Hematopoietic multipotent progenitor cell treated with erythropoietin and hydrocortisone succinate and interleukin-3 and kit ligand, for 8 days (in vitro differentiated cells): ENCODE measurements at places on chromosomes 4 and X.

DNA sequence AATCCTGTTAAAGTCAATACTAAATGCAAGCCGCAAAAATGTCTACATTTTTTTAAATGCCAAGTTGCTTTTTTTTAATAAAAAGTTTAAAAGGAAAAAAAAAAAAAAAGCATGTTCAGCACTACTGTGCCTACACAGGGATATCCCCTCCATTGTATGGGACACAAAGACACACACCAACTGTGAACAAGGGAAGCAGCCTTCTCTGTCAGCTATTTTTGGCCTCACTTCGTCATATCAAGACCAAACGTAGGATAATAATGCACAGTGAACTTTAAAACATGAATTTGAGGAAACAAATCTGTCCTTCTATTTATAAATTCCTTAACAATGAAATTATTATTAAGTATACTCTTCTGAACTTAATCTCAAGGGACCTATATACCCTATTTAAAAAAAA is 4.4 kb downstream of the FBXW7 start:
- DNase-seq: no peak

DNA sequence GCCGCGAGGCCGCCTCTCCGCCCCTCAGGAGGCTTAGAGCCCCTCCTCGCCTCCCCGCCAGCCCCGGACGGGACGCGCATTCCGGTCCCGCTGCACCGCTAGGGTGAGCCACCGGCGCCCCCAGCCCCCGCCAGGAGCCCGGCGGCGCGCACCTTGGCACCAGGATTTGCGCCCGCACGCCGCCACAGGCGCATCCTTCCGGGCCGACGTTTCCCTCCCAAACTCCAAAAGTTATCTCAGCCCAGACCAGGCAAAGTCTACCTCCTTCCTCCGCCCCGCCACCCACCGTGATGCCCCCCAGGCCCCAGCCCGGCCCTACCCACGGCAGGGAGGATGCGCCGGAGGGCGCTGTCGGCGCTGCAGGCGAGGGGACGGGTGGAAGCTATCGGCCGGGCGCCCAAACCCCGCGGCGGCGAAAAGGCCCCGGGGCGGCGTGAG is 538 bp downstream of the SCML2 start:
- no peak for DNase-seq

DNA sequence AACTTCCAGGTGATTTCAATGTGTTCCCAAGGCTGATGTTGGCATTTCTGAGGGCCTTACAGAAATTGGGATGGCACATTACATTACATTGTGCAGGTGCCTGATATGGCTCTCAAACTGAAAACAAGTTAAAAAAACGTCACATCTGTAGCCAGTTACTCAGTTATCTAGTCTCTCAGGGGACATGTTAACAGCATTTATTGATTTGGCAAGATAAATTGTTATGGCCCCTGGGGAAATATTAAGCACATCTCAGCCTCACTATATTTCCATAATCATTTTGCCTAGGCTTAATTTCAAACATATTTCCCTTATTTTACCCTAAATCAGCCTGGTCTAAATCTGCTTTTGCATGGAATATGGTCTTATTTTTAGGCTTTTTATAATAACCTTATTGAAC is 290.0 kb downstream of the IL15 start:
- DNase-seq: peak; percentile 56

GRCh38 chrX:37347420-37347819 is 1.7 kb upstream of the PRRG1 start:
- DNase-seq: no peak

DNA sequence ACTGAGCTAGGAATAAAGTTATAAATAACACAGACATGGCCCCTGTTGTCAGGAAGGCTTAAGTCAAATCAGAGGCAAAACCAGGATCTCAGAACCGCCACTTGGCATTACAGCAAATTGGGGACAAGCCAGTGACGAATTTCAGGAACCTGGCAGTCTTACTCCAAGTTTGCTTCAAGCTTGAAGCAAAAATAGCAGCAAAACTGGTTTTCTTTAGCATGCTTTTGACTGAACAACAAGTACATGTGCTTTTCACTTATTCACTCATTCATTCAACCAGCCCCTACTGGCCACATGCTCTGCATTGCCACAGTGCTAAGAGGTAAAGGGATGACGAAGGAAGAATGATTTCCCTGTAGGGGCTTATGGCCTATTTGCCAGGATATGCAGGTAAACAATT is 253.9 kb upstream of the PPARGC1A start:
- DNase-seq: no peak

DNA sequence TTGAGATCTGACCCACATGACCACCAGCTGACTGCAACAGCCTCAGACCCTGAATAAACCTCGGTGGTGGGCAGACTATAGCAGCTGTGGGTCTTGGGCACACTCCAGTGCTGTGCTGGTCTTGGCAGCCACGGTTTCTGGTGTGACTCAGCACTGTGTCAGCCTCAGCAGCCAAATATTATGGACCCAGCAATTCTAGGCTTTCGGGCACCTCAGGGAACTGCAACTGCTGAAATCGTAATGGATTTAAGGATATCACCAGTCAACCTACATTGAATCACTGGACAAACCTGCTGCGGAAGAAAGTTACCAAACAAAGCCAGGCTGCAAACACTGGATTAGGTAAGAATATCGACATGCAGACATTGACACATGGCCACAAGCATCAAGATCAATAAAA is 10.5 kb upstream of the UBE2NL start:
- no peak for DNase-seq

DNA sequence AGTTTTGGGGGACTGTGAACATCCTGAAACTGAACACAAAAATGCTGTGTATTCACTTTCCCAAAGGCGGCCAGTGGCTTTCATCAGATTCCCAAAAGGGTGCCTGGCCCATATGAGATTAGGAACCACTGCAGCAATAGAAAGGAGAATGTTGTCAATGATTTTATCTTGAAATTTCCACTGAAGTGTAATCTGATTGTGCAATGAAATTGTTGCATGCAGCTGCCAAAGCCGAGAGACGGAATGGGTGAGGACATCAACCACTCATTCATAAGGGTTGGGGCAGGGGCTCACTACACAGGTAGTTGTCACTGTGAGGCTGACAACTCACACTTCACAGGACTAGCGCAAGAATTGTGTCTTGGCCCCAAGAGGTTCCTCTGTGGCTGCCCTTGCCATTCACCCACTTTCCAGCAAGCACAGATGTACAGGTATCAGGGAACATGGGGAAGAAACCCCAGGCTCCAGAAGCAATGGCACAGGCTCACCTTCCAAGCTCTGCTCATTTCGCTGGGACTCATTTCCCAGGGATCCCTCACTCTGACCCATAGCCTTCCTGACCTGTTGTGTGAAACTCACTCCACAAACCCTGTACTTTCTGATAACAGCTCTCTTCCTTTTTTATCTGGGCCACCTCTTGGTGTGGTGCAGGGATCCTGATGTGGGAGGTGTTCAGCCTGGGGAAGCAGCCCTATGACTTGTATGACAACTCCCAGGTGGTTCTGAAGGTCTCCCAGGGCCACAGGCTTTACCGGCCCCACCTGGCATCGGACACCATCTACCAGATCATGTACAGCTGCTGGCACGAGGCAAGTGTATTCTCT is 48.8 kb downstream of the BMX start:
- DNase-seq: peak; percentile 54

GRCh38 chr4:129350834-129351721 is 255.1 kb downstream of the C4orf33 start:
- no peak for DNase-seq

DNA sequence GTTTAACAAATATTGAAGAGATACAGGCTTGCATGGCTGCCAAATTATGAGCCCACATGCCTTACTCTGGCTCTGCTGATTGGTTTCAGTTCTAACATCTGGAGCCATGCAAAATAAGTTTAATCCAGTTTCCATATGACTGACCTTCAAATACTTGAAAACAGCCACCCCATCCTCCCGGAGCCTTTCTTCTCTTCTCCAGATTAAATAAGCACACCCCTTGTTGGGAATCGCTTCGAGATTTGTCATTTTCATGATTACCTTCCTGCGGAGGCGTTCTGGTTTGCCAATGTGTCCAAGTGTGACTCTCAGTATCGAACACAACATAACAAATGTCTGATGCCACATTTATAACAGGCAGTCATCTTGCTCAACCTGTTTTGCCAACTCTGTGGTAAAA is 101.6 kb upstream of the JADE1 start:
- no peak for DNase-seq

DNA sequence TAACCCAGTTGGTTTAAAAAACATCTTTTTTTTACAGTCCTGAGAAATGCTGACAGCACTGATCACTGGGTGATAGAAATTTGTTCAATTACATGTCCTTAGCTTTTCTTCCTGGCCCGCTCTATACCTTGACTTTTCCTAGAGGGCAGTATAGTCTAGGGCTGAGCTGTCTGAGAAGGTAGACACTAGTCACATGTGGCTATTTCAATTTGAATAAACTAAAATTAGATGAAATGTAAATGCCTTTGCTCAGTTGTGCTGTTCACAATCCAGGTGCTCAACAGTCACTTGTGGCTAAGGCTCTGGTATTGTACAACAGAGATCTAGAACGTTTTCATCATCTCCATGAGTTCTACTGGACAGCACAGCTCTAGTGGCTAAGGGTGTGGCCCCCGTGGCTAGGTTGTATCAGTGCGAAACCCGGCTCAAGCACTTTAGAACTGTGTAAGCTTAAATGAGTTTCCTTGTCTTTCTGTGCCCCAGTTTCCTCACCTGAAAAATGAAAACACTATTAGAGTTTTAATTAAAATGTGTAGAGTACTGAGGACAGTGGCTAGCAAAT is 111.6 kb upstream of the WDR17 start:
- peak; percentile 3 for DNase-seq

- no peak for DNase-seq
Observed at GRCh38 chr4:71141125-71141524, 147.7 kb downstream of the DCK start.

- no peak for DNase-seq
Observed at GRCh38 chr4:127686658-127687057, 43.5 kb upstream of the SLC25A31 start.

DNA sequence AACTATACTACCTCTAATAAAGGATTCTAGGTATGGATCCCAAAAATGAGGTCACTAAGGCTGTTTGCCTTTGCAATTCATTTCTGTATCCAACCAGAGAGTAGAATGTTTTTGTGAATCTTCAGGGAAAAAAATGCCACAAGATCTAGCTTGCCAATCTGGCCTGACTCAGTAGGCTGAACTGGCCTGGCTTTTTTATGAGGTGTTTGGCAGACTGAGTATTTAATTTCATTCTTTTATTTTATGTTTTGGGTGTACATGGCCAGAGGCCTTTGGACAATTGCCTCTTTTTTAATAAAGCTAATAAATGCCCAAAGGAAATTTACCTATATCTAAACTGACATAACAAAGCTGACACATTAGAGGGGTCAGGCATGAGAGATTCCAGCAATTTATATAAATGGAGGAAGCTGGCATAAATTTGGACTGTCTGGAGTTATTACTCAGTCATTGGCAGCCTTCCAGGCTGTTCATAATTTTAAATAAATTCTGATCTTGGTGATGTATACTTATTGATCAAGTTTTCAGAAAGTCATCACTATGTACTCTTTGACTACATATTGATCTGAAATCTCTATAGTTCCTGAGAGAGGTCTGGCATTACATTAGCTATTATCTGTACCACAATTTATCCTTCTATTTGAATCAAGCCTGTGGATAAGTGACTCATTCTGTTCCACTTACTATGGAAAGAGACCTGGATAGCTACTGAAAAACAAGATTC is 376.4 kb upstream of the NOCT start:
- DNase-seq: no peak

- no peak for DNase-seq
Observed at GRCh38 chr4:99330648-99331047, 9.4 kb upstream of the ADH1B start.

GRCh38 chrX:11954176-11954575 is 184.1 kb upstream of the FRMPD4 start:
- DNase-seq: no peak

DNA sequence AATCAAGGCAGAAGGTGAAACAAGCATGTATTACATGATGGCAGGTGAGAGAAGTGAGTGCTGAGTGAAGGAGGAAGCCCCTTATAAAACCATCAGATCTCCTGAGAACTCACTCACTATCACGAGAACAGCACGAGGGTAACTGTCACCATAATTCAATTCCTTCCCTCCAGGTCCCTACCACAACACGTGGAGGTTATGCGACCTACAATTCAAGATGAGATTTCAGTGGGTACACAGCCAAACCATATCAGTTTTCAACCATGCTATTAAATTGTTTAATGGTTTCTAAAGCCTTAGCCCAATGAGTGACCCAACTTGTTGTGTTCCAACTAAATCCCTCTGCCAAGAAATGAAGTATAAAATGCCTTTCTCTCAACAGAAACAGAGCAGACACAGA is 519.8 kb downstream of the GBA3 start:
- no peak for DNase-seq

DNA sequence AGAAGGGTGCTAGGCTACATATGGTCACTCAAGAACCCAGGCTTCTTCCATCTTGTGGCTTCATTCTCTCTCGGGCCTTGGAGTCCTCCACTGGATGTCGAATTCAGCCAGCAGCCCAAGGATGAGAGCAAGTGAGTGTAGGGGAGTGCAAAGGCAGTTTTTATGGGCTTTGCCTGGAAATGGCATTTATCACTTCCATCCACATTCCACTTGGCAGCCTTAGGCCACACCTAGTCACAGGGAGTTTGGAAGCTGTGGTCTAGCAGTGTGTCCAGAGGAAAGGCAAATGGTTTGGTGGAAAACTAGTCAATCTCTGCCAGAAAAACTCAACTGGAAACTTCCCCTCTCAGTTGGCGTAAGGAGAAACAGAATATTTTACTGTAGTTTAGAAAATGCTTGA is 59.0 kb downstream of the NHS start:
- DNase-seq: no peak

- peak; percentile 12 for DNase-seq
Observed at GRCh38 chr4:185317880-185318279, 77.8 kb downstream of the LRP2BP start.

GRCh38 chrX:100297728-100298127 is 112.3 kb downstream of the PCDH19 start:
- no peak for DNase-seq

GRCh38 chr4:138275216-138275615 is 33.1 kb upstream of the SLC7A11 start:
- no peak for DNase-seq

GRCh38 chrX:131187206-131187605 is 101.9 kb downstream of the IGSF1 start:
- no peak for DNase-seq

DNA sequence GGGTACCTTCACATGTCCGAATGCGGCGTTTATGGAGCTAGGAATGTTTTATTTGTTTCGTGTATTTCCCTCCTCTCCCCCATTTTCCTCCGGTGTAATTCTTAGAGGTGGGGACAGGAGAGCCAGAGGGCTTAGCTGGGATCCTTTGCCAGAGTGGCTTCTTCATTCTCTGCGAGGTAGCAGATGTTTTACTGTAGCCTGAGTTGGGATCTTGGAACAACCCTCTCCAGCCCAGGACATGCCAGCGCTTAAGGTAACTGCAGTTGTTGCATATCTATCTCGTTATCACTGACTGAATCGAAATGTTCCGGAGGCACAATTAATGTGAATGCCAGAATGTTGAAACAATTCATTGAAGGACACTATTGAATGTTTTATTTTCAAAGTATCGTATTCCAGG is 59.0 kb upstream of the DYNLT3 start:
- DNase-seq: no peak

- DNase-seq: no peak
Observed at GRCh38 chrX:110791071-110791470, 4.5 kb downstream of the CHRDL1 start.

GRCh38 chr4:56187688-56188087 is 199.6 kb downstream of the AASDH start:
- DNase-seq: no peak

GRCh38 chrX:128250621-128251020 is 198.4 kb upstream of the ACTRT1 start:
- DNase-seq: no peak

GRCh38 chrX:50067435-50068284 is 133.1 kb downstream of the AKAP4 start:
- DNase-seq: no peak
